ENCODE measurements at places on chromosomes 4 and X.

DNA sequence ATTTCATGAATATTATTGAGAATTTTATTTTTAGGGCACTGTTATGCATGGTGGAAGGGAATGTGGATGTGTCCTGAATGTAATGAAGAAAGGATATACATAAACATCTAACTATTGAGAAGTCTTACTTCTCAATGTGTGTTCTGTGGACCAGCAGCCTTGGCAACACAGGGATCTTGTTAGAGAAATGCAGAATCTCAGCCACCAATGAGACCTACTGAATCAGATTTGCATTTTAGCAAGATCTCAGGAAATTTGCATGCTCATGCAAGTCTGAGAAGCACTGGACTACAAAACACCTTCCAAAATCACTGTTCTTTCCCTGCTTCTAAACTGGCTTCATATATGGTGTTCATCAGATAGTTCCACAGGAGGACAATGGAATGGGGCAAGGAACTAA lies 139.7 kb upstream of the WDFY3 start:
- DNase-seq: no peak

DNA sequence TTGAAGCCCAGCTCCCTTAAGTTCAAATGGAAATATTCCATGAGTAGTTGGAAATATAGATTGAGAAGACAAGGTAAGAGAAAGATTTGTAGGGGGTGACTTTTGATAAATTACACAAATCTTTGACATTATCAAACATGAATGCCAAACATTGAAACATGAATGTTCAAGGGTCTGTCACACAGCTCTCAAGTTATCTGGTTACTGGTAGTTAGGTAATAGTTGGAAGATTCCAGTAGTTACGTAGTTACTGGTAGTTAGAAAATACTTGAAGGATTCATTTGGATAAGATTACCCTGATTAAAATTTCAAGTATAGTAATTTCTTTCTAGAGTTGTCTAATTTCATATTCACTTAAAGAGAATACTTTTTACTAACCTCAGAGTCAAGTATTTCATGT lies 20.7 kb downstream of the KIAA0232 start:
- no peak for DNase-seq

GRCh38 chr4:26048950-26049349 lies 134.9 kb downstream of the SMIM20 start:
- DNase-seq: no peak

DNA sequence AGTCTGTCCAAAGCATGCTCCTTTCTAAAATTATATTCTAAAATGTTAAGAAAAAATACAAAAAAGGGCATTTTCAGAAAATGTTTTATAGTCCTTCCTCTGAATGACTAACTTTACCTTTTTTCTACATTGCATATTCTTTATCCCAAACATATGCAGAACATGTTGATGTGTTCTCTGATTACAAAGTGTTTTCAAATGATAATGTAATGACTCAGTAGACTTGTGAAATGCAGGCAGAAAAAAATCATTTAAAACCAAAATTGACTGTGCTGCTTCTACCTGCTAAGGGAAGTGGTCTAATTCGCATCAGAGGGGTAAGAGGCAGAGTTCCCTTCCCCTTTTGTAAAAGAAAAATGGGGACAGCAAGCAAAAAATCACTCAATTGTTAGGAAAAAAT lies 22.7 kb upstream of the YTHDC1 start:
- no peak for DNase-seq

- no peak for DNase-seq
Measured at GRCh38 chr4:73984736-73985527, 3.1 kb downstream of the PPBP start.

- no peak for DNase-seq
Measured at GRCh38 chr4:157806184-157806583, 366.6 kb downstream of the GASK1B start.

- no peak for DNase-seq
Measured at GRCh38 chrX:8783097-8783713, 18.0 kb downstream of the FAM9A start.

DNA sequence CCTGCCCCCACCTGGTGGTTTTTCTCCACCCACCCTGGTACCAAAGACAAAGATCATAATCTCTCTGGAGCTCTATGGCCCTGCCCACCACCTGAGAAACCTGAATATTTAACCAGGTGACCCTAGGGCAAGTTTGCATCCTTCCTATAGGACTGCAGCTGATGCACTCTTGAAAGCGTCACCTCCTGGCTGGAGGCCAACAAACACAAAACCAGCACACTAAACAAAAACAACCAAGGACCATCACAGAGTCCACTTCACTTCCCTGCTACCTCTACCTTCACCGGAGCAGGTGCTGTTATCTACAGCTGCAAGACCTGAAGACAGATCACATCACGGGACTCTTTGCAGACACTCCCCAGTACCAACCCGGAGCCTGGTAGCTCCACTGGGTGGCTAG lies 296.7 kb upstream of the FGF13 start:
- no peak for DNase-seq

DNA sequence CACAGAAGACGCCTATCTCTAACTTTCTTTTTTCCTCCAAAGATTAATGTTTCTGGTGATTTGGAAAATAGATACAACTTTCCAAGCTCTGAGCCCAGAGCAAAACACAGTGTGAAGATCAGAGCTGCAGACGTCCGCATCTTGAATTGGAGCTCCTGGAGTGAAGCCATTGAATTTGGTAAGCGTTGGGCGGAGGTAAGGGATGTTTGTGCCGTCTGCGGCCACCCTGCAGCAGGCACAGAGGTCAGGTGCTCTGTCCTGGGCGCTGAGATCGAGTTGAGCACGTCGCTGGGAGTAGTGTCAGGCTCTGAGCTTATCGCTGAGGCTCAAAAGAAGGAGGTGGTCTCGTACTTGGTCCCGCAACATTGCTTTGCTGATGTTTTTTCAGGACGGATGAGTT lies 31.8 kb downstream of the CSF2RA start:
- no peak for DNase-seq

DNA sequence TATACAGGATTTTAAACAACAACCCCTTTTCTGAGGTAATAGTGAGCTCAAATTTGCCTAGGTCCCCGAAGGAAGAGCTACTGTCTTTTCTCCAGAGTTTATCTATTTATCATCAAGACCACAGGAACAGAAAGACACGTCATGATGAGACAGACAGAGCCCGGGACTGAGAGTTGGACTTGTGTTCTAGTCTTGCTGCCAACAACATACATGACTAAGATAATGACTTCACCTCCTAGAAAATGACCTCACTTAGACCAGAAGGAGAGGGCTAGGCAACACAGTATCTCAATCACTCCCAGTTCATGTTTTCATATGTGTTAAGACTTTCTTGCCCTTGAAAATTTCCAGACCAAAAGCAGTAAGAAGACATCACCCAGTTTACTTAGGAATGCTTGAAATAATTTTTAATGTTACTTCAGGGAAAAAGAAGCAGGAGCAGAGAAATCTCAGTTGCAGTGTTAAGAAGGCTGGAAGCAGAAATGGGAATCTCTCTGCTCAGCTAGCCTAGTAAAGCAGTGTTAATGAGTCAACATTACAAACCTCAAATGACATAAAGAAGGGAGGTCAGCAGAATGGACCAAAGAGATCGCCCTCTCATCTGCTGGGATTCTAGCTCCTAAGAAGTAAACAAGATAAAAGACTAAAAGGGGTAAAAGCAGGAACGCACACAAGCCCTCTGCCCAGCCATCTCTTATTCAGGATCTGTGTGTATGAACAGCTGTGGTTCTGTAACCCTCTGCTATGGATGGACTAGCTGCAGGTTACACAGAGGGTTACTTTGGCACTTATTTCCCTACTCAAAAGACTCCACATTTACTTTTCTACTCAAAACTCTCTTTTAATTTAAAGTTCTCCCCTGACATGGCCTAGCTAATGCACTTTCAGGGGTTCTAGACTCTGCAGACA lies 24.8 kb downstream of the PDGFC start:
- no peak for DNase-seq

DNA sequence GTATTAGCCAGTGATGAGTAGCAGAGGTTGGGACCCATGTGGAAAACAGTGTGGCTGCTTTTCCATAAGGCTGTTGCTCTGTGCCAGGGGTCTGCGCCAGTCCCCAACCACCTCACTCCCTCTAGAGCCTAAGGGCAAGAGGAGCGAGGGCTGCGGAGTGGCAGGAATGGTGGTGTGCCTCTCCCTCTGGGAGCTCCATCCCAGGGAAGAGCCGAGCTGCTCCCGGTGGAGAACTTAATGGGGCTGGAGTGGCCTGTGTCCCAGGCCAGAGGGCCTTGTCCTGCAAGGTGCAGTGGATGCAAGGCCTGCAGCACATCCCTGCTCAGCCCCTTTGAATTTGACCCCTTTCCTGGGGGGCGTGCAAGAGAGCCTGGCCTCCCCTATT lies 105.4 kb upstream of the GRXCR1 start:
- DNase-seq: no peak

DNA sequence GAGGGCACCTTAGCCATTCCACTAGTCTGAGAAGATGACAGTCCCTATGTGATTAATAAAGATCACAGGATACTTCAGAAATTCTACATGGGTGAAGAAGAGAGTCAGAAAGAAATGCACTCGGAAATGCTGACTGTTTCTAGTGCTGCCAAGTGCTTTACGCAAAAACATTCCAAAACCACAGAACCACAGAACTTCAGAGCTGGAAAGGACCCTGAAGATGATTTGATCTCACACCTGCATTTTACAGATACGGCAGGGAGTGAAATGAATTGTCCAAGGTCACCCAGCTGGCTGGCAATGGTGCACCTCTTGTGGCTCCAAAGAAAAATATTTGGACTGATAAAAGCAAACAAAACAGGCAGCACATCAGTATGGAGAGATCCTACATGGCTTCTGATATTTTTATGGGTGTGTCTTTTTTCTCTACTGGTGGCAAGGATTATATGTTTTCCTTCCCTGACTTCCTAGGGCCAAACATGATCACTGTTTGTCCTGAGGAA lies 115.9 kb downstream of the MAML3 start:
- no peak for DNase-seq

DNA sequence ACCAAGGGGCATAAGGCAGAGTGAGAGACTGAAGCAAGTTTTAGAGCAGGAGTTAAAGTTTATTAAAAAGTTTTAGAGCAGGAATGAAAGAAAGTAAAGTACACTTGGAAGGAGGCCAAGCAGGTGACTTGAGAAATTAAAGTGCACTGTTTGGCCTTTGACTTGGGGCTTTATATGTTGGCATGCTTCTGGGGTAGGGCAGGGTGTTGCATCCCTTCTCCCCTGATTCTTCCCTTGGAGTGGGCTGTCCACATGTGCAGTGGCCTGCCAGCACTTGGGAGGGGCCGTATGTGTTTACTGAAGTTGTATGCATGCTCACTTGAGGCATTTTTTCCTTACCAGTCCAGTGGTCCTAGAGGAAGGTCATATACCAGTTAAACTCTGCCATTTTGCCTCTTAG lies 35.3 kb upstream of the GPR173 start:
- DNase-seq: no peak

DNA sequence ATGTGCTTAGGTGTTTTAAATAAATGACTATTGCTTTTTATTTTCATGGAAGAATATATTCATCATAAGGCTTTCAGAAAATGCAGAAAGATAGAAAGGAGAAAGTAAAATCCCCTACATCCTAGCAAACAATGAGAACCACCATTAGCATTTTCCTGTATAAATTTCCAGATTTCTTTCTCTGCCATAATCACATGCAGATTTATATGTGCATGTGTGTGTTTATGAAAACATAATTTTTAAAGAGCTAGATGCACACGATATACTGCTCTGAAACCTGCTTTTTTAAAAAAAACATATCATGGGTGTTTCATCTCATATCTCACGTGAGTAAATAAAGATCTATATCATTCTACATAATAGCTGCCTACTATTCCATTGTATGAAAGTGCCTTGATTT lies 26.4 kb upstream of the PPARGC1A start:
- no peak for DNase-seq

DNA sequence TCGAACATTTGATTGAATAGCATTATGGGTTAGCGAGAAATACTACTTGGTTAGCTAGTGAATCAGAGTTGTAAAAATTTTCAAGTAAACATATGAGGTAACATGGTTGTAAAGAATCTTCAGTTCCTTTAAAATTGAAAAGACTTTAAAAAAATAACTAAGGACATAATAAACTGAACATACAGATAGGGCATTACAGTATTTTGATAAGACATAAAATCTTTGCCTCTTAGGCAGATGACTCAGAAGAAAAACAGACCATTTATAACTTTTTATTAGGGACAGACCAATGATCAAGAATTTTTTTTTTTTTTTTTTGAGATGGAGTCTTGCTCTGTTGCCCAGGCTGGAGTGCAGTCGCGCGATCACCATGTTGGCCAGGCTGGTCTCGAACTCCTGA lies 43.1 kb downstream of the PNMA5 start:
- DNase-seq: no peak

DNA sequence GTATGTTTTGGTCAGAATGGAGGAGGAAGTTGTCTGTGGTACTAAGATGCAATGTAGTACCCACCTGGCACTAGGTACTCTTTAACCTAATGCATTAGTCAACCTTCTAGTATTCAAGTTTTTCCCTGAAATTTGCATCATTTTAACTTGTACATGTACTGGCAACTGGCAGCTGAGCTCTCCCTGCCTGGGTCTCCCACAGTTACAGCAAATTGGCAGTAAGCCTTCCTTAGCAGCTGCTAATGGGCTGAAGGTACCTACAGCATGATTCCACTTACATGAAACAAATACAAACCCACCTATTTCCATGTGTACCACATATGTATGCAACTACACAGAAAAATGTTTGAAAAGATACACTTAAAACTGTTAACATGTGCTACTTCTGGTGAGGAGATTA lies 8.1 kb upstream of the KLHL2 start:
- DNase-seq: no peak

GRCh38 chr4:96677499-96677898 lies 837.6 kb downstream of the PDHA2 start:
- no peak for DNase-seq

DNA sequence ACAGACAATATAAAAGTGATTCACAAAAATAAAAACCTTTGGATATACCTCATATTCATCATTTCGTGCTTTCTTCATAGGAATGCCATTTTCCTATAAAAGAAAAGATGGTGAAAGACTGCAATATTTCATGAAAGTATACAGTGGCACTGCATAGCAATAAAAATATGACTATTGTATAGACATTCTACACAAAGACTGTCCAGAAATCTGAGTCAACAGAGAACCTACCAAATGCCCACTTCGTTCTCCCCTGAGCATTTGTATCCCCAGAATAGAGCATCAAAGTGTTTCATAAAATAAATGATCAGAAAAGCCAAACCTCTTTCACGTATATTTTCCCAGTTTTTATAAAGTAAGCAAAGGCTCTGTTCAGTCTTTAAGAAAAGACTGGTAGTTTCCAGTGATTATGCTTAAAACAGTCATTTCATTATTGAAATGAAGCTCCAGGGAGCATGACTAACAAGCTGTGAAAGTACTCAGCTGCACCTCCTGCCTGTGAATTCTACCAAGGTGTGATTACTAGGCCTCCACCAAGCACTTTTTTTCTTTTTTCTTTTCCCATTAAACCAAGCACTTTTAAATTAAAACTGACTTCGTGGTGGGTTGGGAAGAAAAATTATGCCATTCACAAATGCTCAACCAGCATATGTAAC lies 20.2 kb downstream of the PPA2 start:
- no peak for DNase-seq

GRCh38 chr4:134544303-134544770 lies 342.7 kb upstream of the PABPC4L start:
- DNase-seq: no peak
